ENCODE measurements at places on chromosomes 13 and 19.

DNA sequence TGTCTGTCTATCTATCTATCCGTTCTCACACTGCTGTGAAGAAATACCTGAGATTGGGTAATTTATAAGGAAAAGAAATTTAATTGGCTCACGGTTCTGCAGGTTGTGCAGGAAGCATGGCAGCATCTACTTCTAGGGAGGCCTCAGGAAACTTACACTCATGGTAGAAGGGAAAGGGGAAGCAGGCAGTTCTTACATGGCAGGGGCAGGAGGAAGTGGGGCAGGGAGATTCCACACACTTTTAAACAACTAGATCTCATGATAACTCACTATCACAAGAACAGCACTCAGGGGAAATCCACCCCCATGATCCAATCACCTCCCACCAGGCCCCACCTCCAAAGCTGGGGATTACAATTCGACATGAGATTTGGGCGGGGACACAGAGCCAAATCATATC is 105.3 kb downstream of the SLC10A2 start:
- no peak for DNase-seq

GRCh38 chr13:22112956-22113745 is 442.3 kb downstream of the FGF9 start:
- no peak for DNase-seq

GRCh38 chr13:40207001-40207478 is 459.4 kb downstream of the FOXO1 start:
- no peak for DNase-seq

DNA sequence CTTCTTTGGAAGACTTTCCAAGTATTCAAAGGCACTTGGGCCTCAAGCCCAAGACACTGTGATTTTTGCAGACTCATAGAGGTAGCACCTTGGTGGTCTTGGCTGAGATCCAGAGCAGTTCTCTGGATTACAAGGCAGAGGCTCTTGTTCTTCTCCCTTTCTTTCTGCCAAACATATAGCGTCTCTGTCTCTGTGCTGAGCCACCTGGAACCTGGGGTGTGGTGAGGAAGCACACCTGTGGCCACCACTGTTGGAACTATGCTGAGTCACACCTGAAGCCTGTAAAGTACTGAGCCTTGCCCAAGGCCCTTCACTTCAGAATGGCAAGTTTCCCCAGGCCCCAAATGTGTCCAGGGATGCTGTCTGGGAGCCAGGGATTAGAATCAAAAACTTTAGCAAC is 127.5 kb downstream of the FREM2 start:
- DNase-seq, result no peak

DNA sequence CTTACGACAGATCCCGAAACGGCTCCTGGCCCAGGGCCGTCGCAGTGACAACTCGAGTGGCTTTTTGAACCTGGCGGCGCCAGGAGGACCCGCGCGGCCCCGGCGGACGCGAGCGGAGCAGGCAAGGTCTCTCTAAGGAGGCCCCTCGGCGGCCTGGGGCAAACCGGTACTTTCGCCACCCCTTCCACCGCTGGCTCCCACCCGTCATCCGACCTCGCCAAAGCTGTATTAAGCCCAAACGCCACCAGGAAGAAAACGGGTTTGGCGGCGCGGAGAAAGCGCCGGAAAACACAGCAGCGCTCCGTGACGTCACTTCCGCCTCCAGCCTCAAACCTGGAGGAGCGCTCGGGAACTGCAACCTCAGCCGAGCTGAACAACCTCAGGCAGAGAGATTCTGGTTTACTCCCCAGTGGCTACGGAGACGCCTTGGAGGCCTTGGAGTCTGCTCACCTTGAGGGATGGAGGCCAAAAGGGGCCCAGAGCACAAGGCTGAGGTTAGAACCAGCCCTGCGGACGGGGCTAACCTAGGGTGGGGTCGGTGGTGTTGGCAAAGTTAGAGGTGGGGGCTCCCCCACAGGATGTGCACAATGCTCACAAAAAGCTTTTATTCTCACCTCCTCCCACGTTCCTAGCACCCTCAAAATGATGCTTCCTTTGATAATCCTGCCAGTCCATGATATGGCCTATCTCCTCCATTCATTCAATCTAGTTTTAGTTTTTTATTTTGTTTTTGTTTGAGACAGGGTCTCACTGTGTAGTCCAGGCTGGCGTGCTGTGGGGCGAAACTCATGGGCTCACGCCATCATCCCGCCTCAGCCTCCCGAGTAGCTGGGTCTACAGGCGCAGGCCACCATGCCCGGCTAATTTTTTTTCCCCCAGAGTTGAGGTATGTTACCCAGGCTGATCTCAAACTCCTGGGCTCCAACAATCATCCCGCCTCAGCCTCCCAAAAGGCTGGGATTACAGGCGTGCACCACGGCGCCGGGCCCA is at the start of gene ZNF266:
Gene ZNF266, minus strand, starts transcription at position 295 of the 990 bp plus-strand sequence. CDS start 15,484 bp downstream, outside the sequence.
- DNase-seq, result peak; percentile 84

GRCh38 chr13:60613080-60613479 is 216.1 kb downstream of the TDRD3 start:
- DNase-seq, result no peak

DNA sequence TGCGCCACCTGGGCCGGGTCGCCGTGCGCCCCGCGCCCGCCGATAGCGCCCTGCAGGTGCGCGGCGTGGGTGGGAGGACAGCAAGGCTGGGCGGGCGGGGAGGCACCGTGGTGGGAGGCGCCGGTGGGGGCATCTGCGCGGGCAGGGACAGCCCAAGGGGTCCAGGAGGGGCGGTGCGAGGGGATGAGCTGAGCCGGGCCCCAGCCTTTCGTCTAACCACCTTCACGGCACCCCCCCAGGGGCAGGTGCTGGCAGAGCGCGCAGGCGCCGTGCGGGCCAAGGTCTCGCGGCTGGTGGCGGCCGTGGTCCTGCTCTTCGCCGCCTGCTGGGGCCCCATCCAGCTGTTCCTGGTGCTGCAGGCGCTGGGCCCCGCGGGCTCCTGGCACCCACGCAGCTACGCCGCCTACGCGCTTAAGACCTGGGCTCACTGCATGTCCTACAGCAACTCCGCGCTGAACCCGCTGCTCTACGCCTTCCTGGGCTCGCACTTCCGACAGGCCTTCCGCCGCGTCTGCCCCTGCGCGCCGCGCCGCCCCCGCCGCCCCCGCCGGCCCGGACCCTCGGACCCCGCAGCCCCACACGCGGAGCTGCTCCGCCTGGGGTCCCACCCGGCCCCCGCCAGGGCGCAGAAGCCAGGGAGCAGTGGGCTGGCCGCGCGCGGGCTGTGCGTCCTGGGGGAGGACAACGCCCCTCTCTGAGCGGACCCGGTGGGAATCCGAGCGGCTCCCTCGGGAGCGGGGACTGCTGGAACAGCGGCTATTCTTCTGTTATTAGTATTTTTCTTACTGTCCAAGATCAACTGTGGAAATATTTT is 3.1 kb downstream of the KISS1R start:
- DNase-seq, result peak; percentile 80

GRCh38 chr19:6516018-6516658 is 14.0 kb upstream of the TUBB4A start:
- peak; percentile 63 for DNase-seq

- DNase-seq, result no peak
Measured at GRCh38 chr13:94617389-94618000, 15.8 kb downstream of the GPR180 start.

DNA sequence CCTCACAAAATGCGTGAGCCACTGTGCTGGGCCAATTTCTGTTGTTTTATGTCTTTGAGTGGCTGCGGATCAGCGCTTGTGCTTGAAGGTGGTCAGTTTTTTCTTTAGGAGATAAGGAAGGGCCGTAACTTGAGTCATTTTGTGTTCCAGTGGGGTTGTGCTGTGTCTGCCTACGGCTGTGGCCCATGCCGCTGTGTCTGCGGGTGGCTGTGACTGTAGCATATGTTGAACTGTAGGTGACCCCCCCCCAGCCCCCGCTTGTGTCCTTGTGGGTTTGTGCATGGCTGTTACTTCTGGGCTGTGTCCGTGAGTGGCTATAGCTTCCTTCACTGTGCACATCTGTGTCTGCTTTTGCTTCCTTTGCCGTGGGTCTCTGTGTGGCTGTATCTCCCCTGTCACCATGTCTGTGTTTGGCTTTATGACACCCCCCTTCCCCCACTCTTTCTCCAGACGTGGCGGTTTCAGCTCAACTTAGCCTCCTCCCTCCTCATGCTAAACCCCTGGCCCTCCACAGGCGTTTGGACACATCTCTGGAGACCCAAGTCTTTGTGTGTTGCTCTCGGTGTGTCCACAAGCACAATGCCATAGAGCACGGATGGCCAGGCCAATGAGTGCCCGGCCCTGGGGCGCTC is 675 bp downstream of the PPP1R14A start:
- DNase-seq, result peak; percentile 69

DNA sequence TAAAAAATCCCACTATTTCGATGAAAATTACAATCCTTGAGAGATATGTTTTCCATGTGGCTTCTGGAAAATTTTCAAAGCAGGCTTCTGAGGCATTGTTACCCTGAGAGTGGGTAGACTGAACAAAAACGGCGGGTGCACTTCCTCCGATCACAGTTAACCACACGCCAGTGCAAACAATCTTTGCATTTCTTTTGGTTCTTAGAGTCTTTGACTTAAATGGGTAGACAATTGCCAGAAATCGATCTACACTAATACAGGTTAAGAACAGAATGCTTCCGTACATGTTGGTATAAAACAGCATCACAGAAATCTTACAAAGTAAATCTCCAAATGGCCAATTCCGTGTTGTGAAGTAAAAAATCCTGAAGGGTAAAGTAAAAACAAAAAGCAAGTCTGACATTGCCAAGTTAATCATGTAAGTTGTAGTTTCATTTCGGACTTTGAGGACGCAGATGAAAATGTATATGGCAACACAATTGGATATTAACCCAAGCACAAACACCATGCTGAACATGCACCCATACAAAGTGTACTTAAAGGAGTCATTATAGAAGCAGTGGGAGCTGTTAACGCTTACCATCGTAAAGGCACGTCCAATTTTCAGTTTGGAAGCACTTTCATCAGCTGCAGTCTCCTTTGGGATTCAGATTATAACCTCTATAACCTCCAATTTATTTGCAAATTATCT is 927 bp downstream of the LPAR6 start:
- DNase-seq, result no peak

- DNase-seq, result peak; percentile 70
Measured at GRCh38 chr19:12840091-12841079, 2.1 kb downstream of the MAST1 start.

DNA sequence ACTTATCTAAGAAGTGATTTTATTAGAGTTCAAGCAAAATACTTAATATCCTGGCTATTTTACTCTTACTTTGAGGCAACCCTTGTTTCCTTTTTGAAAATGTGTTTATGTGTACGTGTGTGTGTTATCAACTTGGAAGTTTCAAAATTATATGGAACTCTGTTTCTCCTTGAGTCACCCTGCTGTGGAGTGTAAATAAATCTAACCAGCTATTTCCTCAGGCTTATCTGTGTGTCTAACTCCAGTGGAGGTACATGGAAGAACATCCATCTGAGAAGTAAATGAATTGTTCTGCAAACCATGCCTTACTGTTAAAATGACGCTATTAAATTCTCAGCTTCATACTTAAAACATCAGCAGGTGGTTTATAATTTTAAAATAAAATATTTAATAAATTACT is 583.4 kb upstream of the SLITRK5 start:
- DNase-seq, result no peak

GRCh38 chr19:3759482-3760254 is 1.8 kb downstream of the APBA3 start:
- no peak for DNase-seq

DNA sequence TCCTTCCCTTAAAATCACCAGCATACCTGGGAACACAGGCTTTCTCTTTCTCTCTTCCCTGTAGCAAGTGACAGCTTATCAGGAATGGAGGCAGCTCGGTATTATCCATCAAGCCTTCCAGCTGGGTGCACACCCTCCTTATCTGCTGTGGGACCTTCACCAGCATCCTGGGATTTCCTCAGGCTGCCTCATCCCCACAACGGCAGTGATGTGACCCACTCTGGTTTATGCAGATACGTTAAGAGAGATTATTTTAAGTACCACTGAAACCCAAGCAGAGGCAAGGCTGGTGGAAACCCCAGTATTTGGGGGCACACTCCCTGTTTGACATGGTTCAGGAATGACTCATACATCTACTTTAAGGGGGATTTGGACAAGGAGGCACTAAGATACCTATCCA is 192.1 kb downstream of the TM9SF2 start:
- no peak for DNase-seq

- no peak for DNase-seq
Measured at GRCh38 chr13:106286811-106287210, 248.7 kb downstream of the EFNB2 start.

- DNase-seq, result no peak
Measured at GRCh38 chr19:42051166-42052115, 18.6 kb downstream of the GRIK5 start.

GRCh38 chr19:18009412-18010066 is 1.6 kb downstream of the ARRDC2 start:
- DNase-seq, result no peak

DNA sequence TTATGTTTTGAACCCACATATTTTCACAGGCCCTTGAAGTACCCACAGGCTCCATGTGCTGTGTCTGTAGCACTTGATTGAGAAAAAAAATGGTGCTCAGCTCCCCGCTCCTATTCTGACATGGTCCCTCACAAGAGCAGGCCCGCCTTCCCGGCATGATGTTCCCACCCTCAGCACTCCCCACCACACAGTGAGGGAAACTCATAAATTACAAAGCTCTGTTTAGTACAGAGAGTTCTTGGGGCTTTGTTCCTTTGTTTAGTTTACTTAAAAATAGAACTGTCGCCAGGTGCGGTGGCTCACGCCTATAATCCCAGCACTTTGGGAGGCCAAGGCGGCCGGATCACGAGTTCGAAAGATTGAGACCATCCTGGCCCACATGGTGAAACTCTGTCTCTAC is 25.9 kb upstream of the ABCC4 start:
- no peak for DNase-seq

GRCh38 chr19:29882719-29883105 is 59.3 kb upstream of the URI1 start:
- DNase-seq, result no peak

GRCh38 chr19:44643605-44644401 is at the start of gene PVR:
PVR (plus strand) TSS chr19:44643910; CDS start chr19:44644097, 187 bp downstream.
- peak; percentile 37 for DNase-seq

DNA sequence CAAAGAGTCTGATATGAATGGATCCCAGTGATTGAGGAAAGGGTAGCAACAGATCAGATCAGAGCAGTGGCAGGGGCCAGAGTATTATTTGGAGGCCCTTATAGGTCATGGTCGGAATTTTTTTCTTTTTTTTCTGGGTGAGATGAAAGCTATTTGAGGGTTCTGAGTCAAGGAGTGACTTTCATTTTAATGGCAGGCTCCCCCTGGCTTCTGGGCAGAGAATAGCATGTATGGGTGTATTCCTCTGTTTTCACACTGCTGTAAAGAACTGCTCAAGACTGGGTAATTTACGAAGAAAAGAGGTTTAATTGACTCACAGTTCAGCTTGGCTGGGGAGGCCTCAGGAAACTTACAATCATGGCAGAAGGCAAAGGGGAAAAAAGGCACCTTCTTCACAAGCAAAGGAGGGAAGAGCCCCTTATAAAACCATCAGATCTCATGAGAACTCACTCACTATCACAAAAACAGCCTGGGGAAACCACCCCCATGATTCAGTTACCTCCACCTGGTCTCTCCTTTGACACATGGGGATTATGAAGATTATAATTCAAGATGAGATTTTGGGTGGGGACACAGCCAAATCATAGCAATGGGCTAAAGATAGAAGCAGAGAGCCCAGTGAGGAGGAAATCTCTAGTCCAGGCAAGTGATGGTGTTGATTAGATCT is 3.0 kb upstream of the SLC6A16 start:
- DNase-seq, result no peak
